Hepatic stellate cell (primary cell): ENCODE measurements at places on chromosomes 7 and 10.

- DNase-seq, result no peak
These were observed 816 bp downstream of the DMTF1 start for GRCh38 chr7:87152897-87153641.

DNA sequence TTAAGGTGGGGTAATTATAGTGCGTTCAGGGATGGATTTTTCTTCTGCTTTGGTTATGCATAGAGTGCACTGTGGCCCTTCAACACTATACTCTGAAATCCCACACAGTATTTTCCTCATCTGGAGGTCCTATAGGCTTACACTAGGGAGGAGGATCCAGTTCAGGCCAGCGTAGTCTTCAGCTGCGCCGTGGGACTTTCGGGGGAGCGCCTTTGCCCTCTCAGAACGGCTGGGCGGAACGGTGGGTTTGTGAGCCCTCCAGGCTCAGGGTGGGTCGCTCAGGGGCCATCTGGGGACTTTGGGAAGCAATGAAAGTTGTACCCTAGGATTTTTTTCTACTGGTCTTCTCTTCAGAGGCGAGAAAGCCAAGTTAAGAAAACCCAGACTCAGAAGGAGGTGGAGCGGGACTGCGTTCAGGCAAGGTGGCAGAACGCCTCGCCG is 652 bp upstream of the VPS26A start:
- peak; percentile 70 for DNase-seq

DNA sequence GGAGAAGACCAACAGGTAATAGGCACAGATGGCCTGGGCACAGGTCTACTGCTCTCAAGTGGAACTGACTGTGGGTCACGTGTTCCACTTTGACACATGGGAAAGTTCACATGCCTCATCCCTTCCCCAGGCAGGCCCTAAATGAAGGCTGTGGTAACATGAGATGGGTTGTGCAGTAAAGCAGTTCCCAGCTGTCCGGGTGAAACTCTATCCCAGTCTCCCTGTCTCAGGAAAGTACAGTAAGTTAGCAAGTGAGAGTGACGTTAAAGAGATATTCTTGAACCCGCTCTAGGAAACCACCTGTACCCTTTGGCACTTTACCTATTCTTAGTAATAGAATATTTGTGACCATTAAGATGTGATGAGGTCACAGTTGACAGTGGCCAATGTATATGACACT is 343.7 kb upstream of the AOAH start:
- no peak for DNase-seq

DNA sequence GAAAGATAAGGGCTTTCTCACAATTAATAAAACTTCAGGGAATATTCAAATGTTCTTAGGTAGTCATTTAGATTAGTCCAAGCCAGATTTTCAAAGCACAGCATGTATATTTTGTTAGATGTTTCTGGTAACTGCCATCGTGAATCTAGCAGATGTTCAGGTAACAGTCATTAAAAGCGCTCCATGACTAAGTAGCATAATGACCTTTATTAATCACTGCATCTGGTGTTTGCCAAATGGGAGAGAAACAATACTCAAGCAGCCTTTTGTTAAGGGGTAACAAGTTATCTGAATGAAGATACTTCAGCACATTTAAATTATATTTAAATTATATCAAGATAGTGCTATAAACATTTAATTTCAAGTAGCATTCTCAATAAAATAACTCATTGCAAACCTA is 47.5 kb downstream of the USP6NL start:
- DNase-seq, result no peak

GRCh38 chr7:42627626-42628025 is 284.2 kb downstream of the C7orf25 start:
- no peak for DNase-seq

GRCh38 chr10:8543361-8544056 is 489.0 kb downstream of the GATA3 start:
- DNase-seq, result no peak

GRCh38 chr7:28823582-28823981 is 134.5 kb downstream of the TRIL start:
- no peak for DNase-seq

GRCh38 chr7:49638166-49638565 is 135.3 kb upstream of the VWC2 start:
- no peak for DNase-seq

- no peak for DNase-seq
These were observed at the start of gene PGAM2 for GRCh38 chr7:44065431-44066110. Gene PGAM2 (minus strand): TSS chr7:44065567. CDS start chr7:44065529, 38 bp downstream.

GRCh38 chr7:149205690-149206381 is 10.5 kb downstream of the ZNF282 start:
- DNase-seq, result no peak

DNA sequence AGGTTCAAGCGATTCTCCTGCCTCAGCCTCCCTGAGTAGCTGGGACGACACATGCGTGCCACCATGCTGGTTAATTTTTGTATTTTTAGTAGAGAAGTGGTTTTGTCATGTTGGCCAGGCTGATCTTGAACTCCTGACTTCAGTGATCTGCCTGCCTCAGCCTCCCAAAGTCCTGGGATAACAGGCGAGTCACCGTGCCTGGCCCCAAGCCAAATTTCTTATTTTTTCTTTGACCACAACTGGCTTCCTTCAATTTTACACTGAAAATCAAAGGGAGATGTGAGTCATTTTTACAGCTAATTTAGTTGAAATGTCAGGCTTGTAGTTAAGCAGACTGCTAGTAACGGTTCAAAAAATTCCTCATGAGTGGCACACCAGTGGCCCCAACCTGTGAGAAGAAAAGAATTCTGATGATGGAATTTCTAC is 7.8 kb downstream of the RNF216 start:
- DNase-seq, result peak; percentile 44

- no peak for DNase-seq
These were observed 227.7 kb downstream of the ADAM12 start for GRCh38 chr10:126160571-126160970.

DNA sequence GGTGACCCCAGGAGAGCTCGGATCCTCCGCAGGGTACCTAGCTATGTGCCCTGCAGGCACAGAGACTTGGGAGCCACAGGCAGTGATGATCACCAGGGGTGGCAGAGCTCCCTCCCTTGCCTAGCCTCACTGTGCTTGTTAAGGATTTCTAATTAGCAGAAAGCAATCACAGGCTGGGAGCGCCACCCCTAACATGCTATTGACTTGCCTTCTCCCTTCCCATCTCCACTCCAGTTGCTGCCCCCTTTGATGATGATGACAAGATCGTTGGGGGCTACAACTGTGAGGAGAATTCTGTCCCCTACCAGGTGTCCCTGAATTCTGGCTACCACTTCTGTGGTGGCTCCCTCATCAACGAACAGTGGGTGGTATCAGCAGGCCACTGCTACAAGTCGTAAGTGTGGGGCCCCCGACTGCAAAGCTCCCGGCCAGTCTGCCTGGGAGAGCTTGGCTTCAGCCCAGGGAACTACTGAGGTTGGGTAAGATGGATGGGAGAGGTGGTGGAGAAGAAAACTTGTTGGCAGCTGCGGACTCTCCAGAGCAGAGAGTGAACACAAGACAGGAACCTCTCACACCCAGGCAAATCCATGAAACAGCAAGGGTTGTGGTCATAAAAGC is 1.2 kb downstream of the PRSS1 start:
- no peak for DNase-seq

DNA sequence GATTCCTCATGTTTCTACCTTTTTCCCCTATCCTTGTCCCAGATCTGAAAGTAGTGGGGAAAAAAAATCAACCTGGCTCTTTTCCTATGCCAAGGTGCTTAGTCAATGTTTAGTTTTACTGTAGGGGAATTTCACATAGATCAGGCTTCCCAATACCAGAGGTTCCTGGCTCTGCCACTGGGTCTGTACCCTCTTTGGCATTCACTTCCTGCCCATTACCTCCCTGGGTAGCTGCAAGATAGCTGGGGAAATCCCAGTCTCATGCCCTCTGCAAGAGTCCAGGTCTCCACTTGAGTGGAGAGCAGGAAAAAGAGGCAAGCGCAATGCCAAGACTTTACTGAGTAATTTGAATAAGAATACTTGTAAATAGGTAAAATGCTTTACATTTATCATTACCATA is 3.5 kb upstream of the BPGM start:
- DNase-seq, result no peak
